ENCODE measurements at places on chromosomes 11 and 22.

GRCh38 chr11:1876361-1877063 lies 15.2 kb downstream of the PRR33 start:
- no peak for DNase-seq

DNA sequence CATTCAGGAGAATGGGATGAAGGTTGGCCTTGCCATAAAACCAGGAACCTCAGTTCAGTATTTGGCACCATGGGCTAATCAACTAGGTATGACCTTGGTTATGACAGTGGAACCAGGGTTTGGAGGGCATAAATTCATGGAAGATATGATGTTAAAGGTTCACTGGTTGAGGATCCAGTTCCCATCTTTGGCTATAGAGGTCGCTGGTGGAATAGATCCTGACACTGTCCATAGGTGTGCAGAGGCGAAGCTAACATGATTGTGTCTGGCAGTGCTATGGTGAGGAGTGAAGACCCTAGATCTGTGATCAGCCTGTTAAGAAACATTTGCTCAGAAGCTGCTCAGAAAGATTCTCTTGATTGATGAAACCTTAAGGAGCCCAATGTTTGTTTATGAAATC lies 5.7 kb downstream of the NF2 start:
- DNase-seq: no peak

- DNase-seq: no peak
Measured at GRCh38 chr11:27485930-27486773, 13.6 kb upstream of the LGR4 start.

GRCh38 chr11:122746050-122746478 lies 90.5 kb downstream of the UBASH3B start:
- peak; percentile 74 for DNase-seq

DNA sequence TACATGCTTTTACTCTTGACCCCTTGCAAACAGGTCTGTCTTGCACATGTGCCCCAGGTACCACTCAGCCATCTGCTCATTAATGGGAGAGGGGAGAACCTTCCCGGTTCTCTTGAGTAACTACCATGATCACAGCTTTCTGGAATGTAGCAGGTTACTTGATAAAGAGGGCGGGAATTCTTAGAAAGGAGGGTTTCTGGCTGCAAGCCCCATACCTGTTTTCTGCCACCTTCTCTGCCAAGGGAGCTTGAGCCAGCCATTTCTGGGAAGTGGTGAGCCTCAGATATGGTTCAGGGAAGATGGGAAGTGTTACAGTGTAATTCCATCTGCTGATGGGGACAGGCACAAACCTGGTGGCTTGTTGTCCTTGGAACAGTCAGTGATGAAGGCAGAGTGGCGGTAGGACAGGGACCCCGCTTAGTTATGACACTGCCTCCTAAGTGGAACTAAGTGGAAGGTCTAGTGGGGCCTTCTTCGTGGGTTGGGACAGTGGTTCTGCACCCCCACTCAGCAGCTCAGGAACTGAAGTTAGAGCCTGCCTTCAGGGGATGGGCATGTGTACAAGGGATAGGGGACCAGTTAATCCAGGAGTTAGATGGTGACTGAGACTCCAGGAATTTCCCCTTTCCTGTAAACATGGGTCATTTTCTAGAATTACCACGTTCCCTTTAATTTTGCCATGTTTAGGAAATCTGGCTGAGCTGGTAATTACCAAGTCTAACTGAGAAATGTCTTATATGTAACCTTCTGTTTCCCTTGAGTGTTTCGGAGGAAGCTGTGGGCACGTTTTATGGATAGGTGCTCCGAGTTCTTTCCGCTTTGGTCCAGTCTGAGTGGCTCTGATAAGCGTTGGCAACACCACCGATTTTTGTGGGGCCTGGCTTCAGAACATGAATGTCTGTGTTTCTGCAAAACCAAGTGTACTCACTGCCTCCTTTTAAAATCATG lies 35.3 kb downstream of the BCR start:
- no peak for DNase-seq

- no peak for DNase-seq
Measured at GRCh38 chr11:103112364-103112763, 3.1 kb downstream of the DYNC2H1 start.

- DNase-seq: no peak
Measured at GRCh38 chr22:50574383-50574755, 3.9 kb downstream of the CPT1B start.

DNA sequence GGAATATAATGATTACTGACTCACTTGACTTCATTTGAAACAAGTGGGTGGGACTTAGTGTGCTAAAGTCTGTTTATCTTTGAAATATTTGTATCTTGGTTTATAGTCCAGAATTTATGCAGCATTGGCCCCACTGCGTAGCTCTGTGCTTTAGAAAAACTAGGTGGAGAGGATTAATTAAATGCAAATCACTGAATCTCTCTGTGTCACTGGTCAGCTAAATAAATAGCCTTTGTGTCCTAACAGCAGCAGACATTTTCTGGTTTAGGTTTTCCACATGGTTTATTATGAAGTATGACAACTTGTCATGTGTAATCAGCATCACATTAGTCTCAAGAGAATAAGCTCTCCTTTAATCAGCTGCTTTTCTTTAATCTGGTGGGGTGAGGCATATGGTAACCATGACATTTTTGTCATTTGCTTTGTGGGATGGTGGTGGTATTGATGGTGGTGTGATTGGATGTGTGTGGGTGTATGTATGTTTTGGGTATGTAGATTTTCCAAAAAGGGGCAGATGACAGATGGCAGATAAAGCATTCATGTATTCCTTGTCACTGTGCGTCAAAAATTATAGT lies 33.9 kb downstream of the BCL2L13 start:
- no peak for DNase-seq

DNA sequence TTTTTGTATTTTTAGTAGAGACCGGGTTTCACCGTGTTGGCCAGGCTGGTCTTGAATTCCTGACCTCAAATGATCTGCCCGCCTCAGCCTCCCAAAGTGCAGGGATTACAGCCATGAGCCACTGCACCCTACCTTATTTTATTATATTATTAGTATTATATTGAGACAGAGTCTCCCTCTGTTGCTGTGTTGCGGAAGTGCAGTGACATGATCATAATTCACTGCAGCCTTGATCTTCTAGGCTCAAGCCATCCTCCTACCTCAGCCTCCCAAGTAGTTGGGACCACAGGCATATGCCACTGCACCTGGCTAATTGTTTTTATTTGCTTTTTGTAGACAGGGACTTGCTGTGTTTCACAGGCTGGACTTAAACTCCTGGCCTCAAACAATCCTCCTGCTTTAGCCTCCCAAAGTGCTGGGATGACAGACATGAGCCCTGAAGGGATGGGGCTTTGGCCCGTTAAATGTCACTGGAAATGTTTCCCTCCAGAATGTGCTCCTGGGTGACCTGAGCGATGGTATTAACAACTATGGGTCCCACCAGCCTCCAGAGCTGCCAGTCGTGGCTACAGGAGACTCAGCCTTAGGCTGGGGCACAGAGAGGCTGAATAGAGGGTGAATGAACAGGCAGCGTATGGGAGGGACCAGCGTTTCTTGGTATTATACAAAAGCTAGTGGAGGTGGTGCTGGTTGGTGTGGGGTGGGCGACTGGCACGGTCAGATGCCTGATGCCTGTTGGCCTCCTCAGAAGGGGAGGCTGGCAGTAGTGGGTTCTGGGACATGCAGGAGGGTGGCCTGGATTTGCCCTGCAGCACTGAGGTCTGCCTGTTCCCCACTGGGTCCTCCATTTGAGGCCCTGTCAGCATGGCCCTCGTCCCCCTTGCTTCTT lies 7.3 kb downstream of the TANGO2 start:
- DNase-seq: no peak

DNA sequence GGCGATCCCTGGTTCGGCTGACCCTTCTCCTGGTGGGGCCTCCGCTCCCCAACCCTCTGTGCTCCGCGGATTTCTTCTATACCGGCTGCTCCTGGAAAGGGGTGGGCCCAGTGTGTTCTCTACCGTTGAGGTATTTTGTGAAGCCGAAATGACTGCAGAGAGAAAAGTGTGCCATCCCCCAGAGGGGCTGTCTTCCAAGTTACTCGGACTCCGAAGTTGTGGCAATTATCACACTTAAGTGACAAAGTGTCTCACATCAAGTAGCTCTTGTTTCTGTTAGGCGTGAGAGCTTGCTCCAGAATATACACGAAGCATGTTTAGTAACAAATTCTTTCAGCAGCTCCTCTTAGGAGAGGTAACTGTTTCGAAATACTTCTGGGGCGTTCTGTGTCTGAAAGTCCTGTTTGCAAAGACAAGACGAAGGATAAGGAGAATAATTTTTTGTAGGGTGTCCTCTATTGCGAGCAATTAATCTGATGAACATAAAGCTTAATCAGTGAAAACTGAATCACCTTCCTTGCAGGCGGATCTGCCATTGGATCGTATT lies 434 bp downstream of the XPNPEP3 start:
- no peak for DNase-seq

- peak; percentile 37 for DNase-seq
Measured at GRCh38 chr22:26398741-26399153, 30.3 kb upstream of the ASPHD2 start.

GRCh38 chr11:1038921-1039320 lies 2.4 kb upstream of the MUC6 start:
- no peak for DNase-seq

DNA sequence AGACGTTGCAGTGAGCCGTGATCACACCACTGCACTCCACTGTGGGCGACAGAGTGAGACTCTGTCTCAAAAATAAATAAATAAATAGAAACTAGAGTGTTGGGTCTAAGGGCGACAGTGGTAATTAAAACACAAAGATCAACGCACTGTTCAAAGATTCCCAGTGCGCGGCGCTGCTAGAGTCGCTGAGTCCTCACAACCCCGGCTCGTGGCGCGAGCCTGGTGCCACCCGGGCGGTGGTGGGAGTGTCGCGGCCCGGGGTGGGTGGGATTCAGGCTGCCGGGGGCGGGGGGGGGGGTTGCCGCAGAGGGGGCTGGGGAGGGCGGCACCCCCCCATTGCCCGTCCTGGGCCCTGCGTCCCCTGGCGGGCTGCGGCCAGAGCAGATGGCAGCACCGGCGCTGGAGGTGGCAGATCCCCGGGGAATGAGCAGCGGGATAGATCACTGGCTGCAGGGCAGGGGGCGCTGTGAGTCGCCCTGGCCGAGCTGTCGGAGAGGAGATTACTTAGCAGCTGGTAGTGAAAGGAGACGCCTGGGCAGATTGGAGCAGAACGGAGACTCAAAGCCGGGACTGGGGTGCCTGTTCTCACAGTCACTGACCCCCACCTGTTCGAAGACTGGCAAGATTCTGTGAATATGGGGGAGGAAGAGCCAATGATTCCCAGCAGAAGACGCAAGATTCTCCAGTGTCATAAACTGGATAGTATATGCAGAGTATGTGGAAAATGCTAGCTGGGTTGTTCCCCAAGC lies 30.2 kb upstream of the APOBEC3A start:
- DNase-seq: peak; percentile 42

DNA sequence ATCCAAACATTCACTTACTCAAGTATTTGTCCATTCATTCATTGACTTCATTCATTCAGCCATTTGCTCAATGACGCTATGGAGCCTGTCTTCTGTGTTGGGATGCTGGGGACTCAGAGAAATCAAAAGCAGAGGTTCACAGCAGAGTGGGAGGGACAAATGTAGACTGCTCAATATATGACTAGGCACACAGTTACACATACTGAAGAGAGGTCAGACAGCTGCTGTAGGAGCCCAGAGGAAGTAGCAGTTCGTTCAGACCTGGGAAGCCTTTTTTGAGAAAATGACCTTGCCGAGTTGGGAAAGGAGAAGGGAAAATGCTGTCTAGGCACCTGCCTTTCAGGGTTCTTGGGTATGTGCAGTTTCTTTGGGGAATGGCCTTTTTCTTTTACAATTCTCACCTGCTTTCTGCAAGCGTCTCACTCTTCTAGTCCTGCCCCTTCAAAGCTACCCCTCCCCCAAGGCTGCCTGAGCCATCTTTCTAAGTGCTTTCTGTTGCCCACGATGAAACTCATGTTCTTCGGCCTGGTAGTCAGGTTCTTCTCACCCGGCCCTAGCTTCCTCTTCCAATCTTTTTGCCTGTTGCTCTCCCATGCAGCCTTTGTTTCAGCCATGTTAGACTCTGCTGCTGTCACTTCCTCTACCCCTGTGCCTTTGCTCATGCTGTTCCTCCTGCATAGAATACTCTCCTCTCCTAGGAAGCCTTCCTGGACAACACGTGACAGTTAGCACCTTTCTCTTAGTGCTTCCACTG lies 4.2 kb upstream of the UVRAG start:
- no peak for DNase-seq

GRCh38 chr22:28808716-28809355 lies 8.5 kb upstream of the XBP1 start:
- no peak for DNase-seq

GRCh38 chr22:30609260-30610185 lies 2.5 kb downstream of the TCN2 start:
- no peak for DNase-seq

DNA sequence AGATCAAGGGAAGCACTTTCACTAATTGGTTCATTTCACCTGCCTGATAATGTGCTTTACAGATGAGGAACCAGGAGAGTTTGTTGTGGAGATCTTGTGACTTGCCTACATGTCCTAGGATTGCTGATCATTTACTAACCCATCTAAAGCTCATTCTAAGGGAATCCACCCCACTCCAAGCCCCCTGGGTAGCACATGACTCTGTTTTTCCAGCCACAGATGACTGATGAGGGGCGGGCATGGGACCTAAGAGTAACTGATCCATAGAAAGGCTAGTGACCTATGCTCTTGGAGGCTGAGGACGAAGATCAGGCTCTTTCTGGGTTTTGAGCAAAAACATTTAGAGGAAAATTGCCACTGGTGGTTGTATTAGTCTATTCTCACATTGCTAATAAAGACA lies 378.1 kb downstream of the CADM1 start:
- no peak for DNase-seq

GRCh38 chr22:28268171-28268570 lies 349.1 kb upstream of the PITPNB start:
- DNase-seq: no peak

DNA sequence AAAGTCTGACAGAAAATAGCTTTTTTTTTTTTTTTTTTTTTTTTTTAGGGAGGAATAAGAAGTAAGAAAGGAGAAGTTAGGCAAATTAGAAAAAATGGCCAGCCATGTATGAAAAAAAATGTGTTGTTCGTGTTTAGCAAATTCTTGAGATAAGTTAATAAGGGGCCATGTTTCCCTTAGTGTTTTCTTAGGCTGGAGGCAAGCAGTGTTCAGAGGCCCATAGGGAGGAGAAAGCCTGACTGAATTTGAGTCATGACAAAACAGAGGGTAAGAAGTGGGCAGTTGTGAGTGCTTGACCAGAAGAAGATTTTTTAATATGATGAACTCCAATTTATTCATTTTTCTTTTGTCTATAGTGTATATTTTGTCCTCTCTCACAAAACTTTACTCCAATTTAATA lies 766.4 kb downstream of the FAM181B start:
- DNase-seq: no peak

GRCh38 chr11:19199048-19199447 lies 2.7 kb downstream of the CSRP3 start:
- no peak for DNase-seq

GRCh38 chr22:26362471-26362870 lies 66.6 kb upstream of the ASPHD2 start:
- no peak for DNase-seq

DNA sequence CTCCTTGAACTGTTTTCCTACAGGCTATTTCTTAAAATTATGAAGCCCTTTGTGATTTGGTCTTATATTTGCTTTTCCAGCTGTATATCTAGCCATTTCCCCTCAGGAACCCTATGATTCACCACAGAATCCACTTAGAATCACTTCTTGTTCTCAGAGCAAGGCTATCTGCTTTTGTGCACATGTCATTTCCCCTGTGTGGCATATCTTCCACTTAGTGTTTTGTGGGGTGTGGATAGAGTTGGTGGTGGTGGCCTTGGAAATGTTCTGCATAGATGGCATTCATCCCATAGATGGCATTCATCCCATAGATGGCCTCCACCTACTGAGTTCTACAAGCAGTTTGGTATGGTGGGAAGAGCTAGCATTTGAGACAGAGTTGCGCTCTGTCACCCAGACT lies 44.7 kb downstream of the SWAP70 start:
- DNase-seq: no peak

Data from stimulated activated CD8-positive, alpha-beta memory T cell treated with anti-CD3 and anti-CD28 coated beads, Interleukin-7, amount 100 ng/mL, for 48 hours (primary cell).